ENCODE measurements at places on chromosomes 7 and 10.

DNA sequence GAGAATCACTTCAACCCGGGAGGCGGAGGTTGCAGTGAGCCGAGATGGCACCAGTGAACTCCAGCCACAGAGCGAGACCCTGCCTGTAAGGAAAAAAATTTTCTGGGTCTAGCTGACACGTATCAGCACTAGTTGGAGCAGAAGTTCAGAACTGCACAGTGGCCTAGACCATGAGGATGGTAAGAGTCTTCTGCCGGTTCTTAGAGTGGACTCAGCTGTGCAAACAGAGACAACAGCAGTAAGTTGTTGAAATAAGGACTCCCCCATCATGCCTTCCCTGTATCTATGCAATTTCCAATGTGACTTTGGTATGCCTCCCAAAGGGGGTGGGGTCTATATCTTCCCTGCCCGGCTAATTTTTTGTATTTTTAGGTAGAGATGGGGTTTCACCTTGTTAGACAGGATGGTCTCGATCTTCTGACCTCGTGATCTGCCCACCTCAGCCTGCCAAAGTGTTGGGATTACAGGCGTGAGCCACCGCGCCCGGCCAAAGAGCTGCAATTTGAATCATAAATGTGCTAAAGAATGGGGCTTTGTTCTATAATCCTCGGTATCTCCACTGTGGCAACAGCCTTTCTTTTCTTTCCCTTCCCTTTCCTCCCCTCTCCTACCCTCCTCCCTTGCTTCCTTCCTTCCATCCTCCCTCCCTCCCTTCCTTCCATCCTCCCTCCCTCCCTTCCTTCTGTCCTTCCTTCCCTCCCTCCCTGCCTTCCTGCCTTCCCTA, 14.5 kb upstream of the RNF216 start:
- no peak for DNase-seq

DNA sequence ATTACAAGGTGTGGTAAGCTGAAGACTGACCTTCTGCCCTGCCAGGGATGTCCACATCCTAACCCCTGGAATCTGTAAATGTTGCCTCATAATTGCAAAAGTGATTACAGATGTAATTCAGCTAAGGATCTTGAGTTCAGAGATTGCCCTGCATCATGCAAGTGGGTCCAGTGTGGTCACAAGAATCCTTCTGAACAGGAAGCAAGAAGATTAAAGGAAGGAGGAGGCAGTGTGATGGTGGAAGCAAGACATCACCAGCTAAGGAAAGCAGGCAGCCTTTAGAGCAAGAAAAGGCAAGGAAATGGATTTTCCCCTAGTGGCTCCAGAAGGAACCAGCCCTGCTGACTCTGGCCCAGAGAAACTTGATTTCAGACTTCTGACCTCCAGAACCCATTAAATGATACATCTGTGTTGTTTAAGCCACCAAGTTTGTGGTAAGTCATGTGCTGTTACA, 78.1 kb downstream of the USP6NL start:
- peak; percentile 44 for DNase-seq

GRCh38 chr10:18505456-18506118, 145.8 kb downstream of the NSUN6 start:
- DNase-seq = no peak

- DNase-seq = no peak
These were observed 29.1 kb downstream of the RSU1 start for GRCh38 chr10:16788125-16788524.

DNA sequence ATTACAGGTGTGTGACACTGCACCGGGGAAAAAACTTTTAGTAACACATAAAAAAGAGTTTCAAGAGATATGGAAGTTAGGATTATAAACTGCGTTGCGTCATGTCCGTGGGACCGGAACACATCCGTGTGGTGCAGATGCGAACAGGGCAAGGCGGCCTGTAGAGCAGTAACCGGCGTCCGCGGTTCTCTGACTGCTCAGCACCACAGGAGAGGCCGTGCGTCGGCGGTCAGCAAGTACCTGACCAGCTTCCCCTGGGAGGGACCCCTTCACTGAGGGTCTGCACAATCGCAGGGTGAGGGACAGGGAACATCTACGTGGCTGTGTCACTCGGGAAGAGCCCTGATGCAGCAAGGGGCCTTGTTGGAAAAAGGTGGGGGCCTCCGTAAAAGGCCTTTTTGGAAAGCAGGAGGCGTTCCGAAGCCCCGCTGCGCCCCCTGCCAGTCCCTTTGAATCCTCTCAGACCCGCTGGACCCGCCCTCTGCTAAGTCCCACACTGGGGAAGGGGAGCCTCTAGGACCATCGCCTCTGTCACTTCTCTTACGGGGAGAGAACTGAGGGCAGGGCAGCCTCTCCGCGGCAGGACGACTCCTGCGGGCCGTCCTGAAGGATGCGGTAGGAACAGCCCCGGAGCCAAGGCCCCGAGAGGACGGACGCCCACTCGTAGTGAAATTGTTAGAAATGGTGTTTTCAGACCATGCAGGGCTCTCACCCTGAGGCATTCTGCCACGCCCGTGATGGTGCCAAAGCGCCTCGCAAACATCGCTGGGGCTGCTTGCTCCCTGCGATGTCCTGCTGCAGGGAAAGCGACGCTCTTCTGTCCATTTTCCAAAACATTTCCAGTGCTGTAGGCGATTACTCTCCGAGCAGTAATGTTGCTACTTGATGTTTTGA, 771.6 kb upstream of the COBL start:
- no peak for DNase-seq

- DNase-seq = no peak
These were observed 141.7 kb downstream of the USP6NL start for GRCh38 chr10:11469575-11470391.

GRCh38 chr10:13776861-13777311, 190.1 kb downstream of the PRPF18 start:
- peak; percentile 65 for DNase-seq

All from NCI-H226 (cell line).